ENCODE measurements at places on chromosomes 3 and 15.

DNA sequence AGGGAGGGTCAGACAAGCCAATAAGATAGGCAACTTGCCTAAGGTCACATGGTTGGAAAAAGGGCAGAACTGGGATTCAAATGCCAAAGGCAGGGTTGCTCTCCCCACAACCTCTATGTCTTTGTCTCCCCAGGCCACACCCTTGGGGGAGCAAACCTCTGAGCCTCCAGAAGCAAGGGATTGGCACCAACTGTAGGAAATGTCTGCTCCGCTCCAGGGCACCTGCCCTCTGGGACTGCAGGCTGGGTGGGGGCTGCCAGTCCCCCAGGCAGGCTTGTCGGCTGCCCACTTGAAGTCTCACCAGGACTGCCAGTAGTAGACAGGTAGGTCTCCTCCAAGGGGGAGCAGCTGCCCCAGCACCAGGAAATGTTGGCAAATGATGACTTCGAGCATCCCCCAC, 2.0 kb downstream of the FAM3D start:
- H3K36me3 ChIP-seq: no peaks in the 10 kb centered on the region
- DNase-seq: no peak
- H3K27me3 ChIP-seq: no peaks in the 10 kb centered on the region
- no peak overlapping the region for H3K27ac ChIP-seq
- H3K4me3 ChIP-seq: no peak overlapping the region

- H3K4me1 ChIP-seq: peaks cover 40% of the 10 kb centered on the region
- no peaks in the 10 kb centered on the region for H3K36me3 ChIP-seq
- DNase-seq: peak; percentile 98
- H3K27me3 ChIP-seq: no peaks in the 10 kb centered on the region
These were observed at the start of gene CIB1 for GRCh38 chr15:90233387-90234095. TSS of gene CIB1 (minus strand) at chr15:90233941. CDS start at chr15:90233885, 56 bp downstream.

DNA sequence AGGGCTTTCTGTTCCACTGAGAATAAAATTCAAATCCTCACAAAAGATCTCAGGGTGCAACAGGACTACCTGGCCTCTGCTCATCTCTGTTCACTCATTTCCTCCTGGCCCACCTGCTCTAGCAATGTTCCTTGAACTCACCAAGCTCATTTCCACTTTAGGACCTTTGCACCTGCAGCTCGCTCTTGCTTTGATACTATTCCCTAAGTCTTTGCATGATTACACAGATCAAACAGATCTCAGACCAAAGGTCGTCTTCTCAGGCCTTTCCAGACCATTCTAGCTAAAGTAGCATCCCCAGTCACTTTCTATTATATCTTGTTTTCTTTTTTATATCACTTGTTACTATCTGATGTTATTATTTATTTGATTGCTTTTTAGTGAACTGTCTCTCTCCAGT, 54.7 kb downstream of the B3GNT5 start:
- H3K27me3 ChIP-seq: no peaks in the 10 kb centered on the region
- peaks cover 15% of the 10 kb centered on the region for H3K4me1 ChIP-seq

GRCh38 chr15:69756440-69756839, 303.8 kb downstream of the RPLP1 start:
- no peak overlapping the region for H3K27ac ChIP-seq
- no peaks in the 10 kb centered on the region for H3K4me1 ChIP-seq
- no peak for DNase-seq

DNA sequence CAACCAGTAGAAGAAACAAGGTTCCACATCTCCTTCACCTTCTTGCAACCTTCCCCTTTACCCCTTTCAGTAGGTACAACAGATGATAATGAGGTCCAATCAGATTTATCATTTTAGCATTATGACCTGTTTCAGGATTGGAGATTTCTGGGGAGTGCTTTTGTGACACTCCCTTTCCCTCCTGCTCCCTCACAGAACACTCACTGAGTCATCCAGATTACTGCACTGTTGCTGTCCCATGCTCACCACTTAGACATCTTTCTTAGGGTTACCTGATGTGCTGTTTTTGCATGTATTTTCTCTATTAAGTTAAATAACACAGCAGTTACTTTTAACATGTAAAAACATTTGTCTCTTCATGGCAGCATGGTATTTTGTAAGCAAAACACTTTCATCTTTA, 118.5 kb downstream of the MFSD1 start:
- no peak for DNase-seq
- no peaks in the 10 kb centered on the region for H3K4me1 ChIP-seq
- no peak overlapping the region for H3K27ac ChIP-seq
- no peaks in the 10 kb centered on the region for H3K27me3 ChIP-seq
- no peaks in the 10 kb centered on the region for H3K36me3 ChIP-seq

- no peak for DNase-seq
- no peak overlapping the region for H3K27ac ChIP-seq
- no peaks in the 10 kb centered on the region for H3K27me3 ChIP-seq
- H3K4me1 ChIP-seq: no peaks in the 10 kb centered on the region
- H3K4me3 ChIP-seq: no peak overlapping the region
- peaks cover 14% of the 10 kb centered on the region for H3K36me3 ChIP-seq
These were observed 27.6 kb downstream of the ZNF589 start for GRCh38 chr3:48268381-48268935.

GRCh38 chr3:71881041-71881440, 96.1 kb upstream of the PROK2 start:
- H3K4me1 ChIP-seq: no peaks in the 10 kb centered on the region
- no peak overlapping the region for H3K27ac ChIP-seq
- H3K4me3 ChIP-seq: no peak overlapping the region
- H3K27me3 ChIP-seq: no peaks in the 10 kb centered on the region
- peak; percentile 25 for DNase-seq

- no peak overlapping the region for H3K27ac ChIP-seq
- H3K36me3 ChIP-seq: no peaks in the 10 kb centered on the region
- no peak for DNase-seq
- H3K4me3 ChIP-seq: peak overlapping the region; percentile 47
- H3K4me1 ChIP-seq: no peaks in the 10 kb centered on the region
These were observed 938 bp upstream of the SLCO2A1 start for GRCh38 chr3:134030379-134031347.

GRCh38 chr3:46019707-46020106, 7.6 kb downstream of the XCR1 start:
- no peak overlapping the region for H3K4me3 ChIP-seq
- no peaks in the 10 kb centered on the region for H3K27me3 ChIP-seq
- DNase-seq: no peak
- H3K4me1 ChIP-seq: no peaks in the 10 kb centered on the region
- no peaks in the 10 kb centered on the region for H3K36me3 ChIP-seq

- H3K27me3 ChIP-seq: no peaks in the 10 kb centered on the region
- no peak for DNase-seq
- H3K36me3 ChIP-seq: no peaks in the 10 kb centered on the region
- no peak overlapping the region for H3K4me3 ChIP-seq
- no peak overlapping the region for H3K27ac ChIP-seq
These were observed 28.8 kb downstream of the WNT5A start for GRCh38 chr3:55458181-55458790.

DNA sequence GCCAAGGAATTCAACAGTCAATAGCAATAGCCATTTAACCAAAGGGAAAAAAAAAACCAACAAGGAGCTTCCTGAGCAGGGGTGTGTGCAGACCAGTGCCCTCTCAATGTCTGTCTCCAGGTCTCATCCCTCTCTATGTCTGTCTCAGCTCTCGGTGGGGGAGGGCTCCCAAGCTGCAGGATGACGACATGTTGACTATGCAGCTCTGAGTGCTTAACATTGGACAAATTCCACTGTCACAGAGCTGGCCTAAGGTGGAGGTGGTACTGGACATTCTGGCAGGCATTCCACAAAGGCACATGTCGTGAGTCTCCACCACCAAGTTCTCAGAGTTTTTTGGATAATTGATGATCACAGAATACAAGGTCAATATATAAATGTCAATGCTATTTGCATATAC, 2.0 kb upstream of the CAPN7 start:
- no peak for DNase-seq
- H3K4me1 ChIP-seq: no peaks in the 10 kb centered on the region
- H3K4me3 ChIP-seq: no peak overlapping the region
- no peak overlapping the region for H3K27ac ChIP-seq
- no peaks in the 10 kb centered on the region for H3K36me3 ChIP-seq

DNA sequence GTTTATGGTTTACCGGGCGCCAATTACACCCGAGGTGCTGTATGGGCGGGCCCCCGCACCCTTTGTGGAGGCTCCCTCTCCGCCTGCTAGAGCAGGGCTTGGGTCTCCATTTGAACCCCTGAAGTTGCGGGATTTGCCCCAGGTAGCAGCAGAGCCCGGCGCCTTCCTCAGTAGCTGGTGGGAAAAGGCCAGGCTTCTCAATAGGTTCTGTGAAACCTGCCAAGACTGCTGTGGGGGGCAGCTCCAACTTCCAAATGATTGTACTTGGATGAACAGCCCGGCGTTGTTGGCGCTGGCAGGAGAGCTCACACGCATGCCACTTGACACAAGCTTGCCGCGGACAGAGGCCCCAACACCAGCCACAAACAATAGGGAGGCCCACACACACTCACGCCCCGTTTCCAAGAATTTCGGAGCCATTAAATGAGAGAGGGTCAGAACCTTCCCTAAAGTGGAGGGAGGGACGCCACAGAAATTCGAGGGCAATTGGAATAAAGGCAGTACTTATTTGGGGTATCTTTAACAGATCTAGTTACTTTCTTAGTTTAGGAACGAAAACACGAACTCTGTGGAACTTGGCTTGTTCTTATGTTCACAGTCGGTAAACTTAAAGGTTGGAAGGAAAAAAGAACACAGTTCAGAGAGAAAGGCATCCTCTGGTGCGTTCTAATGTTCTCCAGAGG, 1.4 kb downstream of the EPHB3 start:
- H3K4me1 ChIP-seq: peaks cover 50% of the 10 kb centered on the region
- no peaks in the 10 kb centered on the region for H3K27me3 ChIP-seq
- H3K36me3 ChIP-seq: no peaks in the 10 kb centered on the region

DNA sequence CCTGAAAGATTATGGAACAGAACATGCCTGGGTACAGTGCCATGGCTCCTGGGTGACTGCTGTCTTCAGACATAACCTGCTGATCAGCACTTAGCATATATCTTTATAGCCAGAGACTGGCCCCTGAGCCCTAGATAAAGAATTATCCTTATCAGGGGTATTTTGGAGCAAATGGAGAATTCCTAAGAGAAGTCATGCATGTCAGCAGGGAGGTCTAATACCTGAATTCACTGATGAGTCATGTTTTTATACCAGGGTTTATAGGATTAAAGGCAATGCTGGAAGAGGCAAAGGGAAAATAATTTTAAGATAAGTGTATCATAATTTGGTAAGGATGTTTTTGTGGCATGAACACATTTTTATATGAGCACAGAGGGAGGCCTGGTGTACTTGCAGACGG, 159.8 kb downstream of the ADAMTSL3 start:
- no peaks in the 10 kb centered on the region for H3K4me1 ChIP-seq
- H3K27ac ChIP-seq: no peak overlapping the region
- no peak overlapping the region for H3K4me3 ChIP-seq
- no peaks in the 10 kb centered on the region for H3K27me3 ChIP-seq

GRCh38 chr3:27449530-27450150, 34.5 kb downstream of the SLC4A7 start:
- no peaks in the 10 kb centered on the region for H3K27me3 ChIP-seq
- H3K27ac ChIP-seq: no peak overlapping the region
- no peak overlapping the region for H3K4me3 ChIP-seq
- DNase-seq: no peak

DNA sequence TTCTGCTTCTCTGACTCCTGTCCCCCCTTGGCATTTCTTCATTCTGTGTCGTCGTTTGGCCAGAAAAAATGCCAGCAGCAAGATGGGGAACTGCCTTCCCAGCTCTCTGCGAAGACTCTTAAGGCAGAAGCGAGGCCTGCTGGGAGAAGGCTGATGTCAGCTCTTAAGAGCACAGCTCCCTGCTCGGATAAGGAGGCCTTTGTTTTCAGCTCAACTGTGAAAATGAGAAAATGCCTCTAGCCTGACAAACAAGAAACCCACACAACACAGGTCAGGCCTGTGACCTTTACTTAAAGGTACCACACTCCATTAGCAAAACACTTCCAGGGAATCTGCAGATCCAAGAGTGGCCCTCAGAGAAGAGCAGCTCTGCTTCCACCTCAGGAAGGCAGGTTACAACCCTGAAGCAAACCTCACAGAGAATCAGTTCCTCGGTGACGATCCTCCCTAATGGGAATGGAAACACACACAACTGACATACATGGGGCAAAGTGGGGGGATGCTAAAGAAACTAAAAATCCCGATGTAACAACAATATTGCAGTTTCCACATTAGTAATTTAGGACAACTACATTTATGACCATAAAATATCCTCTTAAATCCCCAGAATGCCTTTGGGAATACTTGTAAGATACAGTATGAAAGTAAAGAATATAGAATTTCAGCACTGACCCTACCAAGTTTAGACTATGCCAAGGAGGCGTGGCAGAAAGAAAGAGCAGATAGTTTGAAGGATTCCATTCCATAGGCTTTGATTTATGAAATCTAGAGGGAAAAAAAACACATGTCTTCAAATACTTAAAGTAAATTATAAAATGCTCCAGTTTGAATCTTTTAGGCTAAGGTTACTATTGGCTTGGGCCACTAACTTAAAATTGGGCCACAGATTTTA, 52.1 kb downstream of the VGLL4 start:
- H3K27me3 ChIP-seq: no peaks in the 10 kb centered on the region
- DNase-seq: no peak
- H3K27ac ChIP-seq: peak overlapping the region; percentile 58
- H3K4me1 ChIP-seq: peaks cover 11% of the 10 kb centered on the region
- no peaks in the 10 kb centered on the region for H3K36me3 ChIP-seq
- no peak overlapping the region for H3K4me3 ChIP-seq

- no peak for DNase-seq
- no peak overlapping the region for H3K27ac ChIP-seq
These were observed 17.5 kb downstream of the ALS2CL start for GRCh38 chr3:46675843-46676567.

DNA sequence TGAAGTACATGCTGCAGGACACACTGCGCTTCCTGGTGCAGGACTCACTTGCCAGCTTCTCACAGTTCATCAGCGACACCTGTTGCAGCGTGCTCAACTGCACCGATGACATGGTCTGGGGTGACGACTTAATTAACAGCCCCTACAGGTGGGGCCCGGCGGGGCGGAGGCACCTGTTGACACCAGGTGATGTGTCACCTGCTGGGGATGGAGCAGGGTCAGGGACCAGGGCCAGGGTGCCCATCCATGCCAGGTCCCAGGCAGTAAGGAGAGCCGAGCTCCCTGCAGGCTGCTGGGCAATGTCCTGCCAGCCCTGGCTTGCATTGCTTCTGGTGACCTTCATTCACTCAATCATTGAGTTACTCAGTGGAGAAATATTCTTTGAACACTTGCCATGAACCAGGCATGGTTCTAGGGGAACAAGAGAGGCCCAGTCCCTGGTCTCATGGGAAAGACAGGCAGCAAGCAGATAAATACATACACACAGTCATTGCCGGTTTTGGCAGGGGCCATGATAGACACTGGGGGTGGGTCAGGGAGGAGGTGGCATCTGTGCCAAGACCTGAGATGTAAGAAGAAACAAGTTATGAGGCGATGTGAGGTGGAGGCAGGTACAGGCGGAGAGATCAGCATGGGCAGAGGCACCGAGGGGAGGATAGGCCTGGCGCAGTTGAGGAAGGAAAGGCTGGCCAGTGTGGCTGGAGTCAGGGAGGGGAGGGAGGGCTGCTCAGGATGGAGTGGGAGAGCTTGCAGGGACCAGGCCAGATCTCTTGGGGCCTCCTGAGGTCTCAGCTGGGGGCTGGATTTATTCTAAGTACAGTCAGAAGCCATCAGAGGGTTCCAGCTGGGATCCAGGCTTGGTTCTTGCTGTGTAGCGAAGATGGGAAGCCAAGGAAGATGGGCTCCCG, 30.8 kb downstream of the DNAH1 start:
- peak; percentile 74 for DNase-seq
- H3K27me3 ChIP-seq: no peaks in the 10 kb centered on the region
- no peak overlapping the region for H3K4me3 ChIP-seq
- no peaks in the 10 kb centered on the region for H3K36me3 ChIP-seq
